ENCODE measurements at places on chromosomes 16 and 17. TPM values are rescaled to one million over a fixed set of nuclear protein-coding genes. Genes with fewer than 3 reads are reported as not detected.

Gene MYL11
- polyA plus RNA-seq: 0.63 TPM

Gene CACNG3
- not detected for polyA plus RNA-seq

Gene NPIPB9
- 4.5 TPM for polyA plus RNA-seq

Gene MOSMO
- polyA plus RNA-seq: 24.5 TPM

Gene TMC8
- polyA plus RNA-seq: 1.4 TPM

Gene GRAPL
- polyA plus RNA-seq: 7.0 TPM

All from left kidney (tissue), 8 donors.